Adrenal gland (tissue), 19 donors: ENCODE measurements at places on chromosomes 4 and X.
A peak's percentile ranks its signal among the peaks of the same experiment; 100 is the strongest.

DNA sequence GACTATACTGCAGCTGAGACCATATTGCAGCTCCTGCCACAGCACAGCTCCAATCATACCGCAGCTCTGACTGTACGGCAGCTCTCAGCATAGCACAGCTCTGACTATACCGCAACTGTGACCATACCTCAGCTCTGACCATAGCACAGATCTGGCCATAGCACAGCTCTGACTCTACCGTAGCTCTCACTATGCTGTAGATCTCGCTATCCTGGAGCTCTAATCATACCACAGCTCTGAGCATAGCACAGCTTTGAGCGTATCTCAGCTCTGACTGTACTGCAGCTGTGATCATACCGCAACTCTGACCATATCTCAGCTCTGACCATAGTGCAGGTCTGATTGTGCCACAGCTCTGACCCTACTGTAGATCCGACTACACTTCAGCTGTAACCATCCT lies 139.2 kb downstream of the ASMT start:
- H3K4me3 ChIP-seq = no peak overlapping the region
- no peak overlapping the region for H3K27ac ChIP-seq
- DNase-seq = no peak
- H3K36me3 ChIP-seq = no peaks in the 10 kb centered on the region

- no peak overlapping the region for H3K27ac ChIP-seq
- no peaks in the 10 kb centered on the region for H3K27me3 ChIP-seq
- no peak for DNase-seq
- no peak overlapping the region for H3K4me3 ChIP-seq
- H3K36me3 ChIP-seq = no peaks in the 10 kb centered on the region
Measured at GRCh38 chr4:47721485-47721884, 116.4 kb downstream of the CORIN start.

DNA sequence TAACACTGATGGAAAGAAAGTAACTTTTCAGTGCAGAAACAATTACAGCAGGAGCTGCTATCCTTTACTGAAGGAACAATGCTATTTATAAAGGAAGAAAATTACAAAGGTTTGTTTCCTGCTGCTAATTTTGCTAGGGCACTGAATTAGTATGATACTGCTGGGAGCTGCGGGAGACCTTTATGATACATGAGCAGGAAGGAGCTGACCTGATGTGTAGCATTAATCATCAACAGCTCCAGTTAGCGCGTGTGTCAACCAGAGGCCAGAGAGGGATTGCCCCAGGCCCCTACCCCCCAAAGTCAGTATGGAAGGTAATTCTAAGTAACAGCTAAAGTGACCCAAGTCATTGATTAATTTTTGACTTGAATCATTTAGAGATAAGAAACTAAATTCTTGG lies 728.9 kb downstream of the PCDH18 start:
- no peak for DNase-seq
- no peaks in the 10 kb centered on the region for H3K36me3 ChIP-seq
- no peak overlapping the region for H3K27ac ChIP-seq
- no peak overlapping the region for H3K4me3 ChIP-seq

DNA sequence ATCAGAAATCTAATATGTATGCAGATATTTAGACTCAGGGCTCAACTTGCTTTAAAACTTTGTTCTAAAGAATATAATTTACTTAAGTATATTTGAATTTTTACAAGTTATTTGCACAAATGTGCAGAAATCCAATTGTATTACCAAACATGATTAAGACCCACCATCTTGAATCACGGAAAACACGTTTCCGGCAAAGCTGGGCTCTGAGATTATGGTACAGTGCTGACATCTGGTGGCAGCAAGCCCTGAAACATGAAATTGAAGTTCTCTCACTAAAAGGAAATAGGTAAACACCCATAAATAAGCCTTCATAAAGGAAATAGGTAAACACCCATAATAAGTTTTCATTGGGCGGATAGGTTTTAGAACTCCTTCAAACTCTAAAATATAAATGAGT lies 98.3 kb upstream of the MAOA start:
- H3K4me1 ChIP-seq = no peaks in the 10 kb centered on the region
- H3K27ac ChIP-seq = no peak overlapping the region
- DNase-seq = peak; percentile 52
- H3K27me3 ChIP-seq = peaks cover 10% of the 10 kb centered on the region
- no peak overlapping the region for H3K4me3 ChIP-seq
- no peaks in the 10 kb centered on the region for H3K36me3 ChIP-seq

DNA sequence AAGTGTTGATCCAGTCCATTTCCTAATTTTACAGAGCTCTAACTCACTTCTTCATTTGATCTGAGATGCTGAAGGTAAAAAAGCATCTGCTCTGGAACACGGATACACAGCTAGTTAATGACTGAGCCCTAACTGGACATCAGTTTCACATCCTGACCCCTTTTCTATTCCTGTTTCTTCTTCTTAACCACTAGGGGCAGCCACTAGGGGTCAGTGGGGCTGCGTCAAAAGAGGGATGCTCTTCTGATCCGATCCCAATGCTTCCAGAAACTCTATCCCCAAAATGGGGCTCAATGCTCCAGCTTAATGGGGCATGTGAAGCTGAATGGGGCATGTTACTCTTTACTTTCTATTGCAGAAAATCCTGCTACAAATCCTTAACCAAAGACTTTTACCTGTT lies 33.4 kb upstream of the PHKA2 start:
- H3K4me1 ChIP-seq = no peaks in the 10 kb centered on the region
- peak; percentile 10 for DNase-seq
- no peak overlapping the region for H3K4me3 ChIP-seq
- no peaks in the 10 kb centered on the region for H3K36me3 ChIP-seq
- no peak overlapping the region for H3K27ac ChIP-seq

DNA sequence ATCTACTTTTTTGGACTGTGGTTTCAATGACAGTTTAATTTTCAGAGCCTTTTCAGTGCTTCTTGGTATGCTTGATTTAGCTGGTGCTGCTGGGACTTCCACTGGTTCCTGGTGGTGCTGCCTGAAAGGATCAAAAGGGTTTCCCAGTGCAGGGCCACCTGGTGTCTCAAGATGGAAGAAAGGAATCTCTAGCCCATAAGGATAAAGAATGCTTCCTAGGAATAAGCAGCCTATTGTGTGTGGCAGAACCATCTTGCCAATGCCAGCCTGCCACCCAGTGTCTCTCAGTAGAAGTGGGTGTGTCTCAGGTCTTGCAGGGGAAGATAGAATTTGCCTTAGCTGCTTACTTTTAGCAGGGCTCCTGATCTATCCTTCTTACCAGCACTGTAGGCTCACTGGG lies 15.0 kb upstream of the RAI2 start:
- no peak for DNase-seq
- H3K27ac ChIP-seq = no peak overlapping the region
- H3K27me3 ChIP-seq = peaks cover 23% of the 10 kb centered on the region

DNA sequence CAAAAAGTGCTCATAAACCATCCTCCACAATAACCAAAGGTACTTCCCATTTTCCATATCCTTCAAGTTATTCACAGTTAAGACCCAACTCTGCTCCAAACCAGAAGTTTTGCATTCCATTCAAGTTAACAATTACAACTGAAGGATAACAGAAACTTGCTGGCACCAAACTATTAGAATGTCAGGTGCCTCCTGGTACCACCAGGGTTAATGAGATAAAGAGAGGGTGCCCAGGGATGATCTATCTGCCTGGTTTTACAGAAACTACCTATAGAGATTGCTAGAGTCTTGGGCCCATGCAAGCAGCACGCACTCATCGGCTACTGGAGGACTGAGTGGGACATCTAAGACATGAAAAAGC lies 114.6 kb downstream of the RBM47 start:
- H3K4me3 ChIP-seq = no peak overlapping the region
- H3K27ac ChIP-seq = peak overlapping the region; percentile 19
- no peaks in the 10 kb centered on the region for H3K27me3 ChIP-seq
- H3K4me1 ChIP-seq = peaks cover 43% of the 10 kb centered on the region
- no peaks in the 10 kb centered on the region for H3K36me3 ChIP-seq

DNA sequence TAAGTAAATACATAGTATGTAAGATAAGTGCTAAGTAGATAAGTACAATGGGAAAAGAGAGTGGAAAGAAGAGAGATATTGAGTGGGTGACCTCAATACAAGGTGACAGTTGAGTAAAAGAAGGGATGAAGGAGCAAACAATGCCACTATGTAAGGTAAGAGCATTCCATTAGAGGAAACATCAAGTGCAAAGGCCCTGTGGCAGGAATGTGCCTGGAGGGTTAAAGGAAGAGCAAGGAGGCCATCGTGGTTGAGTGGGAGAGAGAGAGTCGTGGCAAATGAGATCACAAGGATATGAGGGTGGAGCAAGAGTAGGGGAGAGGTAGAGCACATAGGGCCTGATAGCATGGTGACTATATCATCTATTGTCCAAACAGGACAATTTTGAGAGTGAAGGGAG lies 13.4 kb downstream of the EDNRA start:
- H3K27ac ChIP-seq = no peak overlapping the region
- H3K27me3 ChIP-seq = no peaks in the 10 kb centered on the region
- no peak for DNase-seq
- no peaks in the 10 kb centered on the region for H3K4me1 ChIP-seq
- no peak overlapping the region for H3K4me3 ChIP-seq
- H3K36me3 ChIP-seq = no peaks in the 10 kb centered on the region

- H3K4me3 ChIP-seq = no peak overlapping the region
- H3K36me3 ChIP-seq = no peaks in the 10 kb centered on the region
- H3K27me3 ChIP-seq = no peaks in the 10 kb centered on the region
- no peaks in the 10 kb centered on the region for H3K4me1 ChIP-seq
- no peak overlapping the region for H3K27ac ChIP-seq
Measured at GRCh38 chr4:121057466-121057922, 14.8 kb downstream of the NDNF start.

DNA sequence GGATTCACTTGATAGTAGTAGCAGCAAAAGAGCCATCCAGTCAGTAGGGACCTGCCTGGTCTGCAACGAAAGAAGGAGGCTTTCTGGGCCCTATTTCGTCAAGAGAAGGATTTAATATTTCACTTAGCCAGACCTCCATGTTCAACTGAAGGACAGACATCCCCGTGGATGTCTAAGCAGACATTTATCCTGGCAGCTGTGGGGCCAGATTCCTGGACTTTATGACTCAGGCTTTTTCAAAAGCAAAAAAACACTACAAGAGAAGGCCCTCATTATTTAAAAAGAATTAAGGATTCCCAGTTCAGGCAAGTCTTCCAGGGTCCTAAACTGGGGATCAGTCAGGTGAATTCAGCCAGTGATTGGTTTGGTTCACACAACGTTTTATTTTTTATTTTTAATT lies 88.5 kb upstream of the TSPAN5 start:
- no peaks in the 10 kb centered on the region for H3K4me1 ChIP-seq
- no peaks in the 10 kb centered on the region for H3K36me3 ChIP-seq
- DNase-seq = no peak
- H3K27ac ChIP-seq = no peak overlapping the region
- no peak overlapping the region for H3K4me3 ChIP-seq

DNA sequence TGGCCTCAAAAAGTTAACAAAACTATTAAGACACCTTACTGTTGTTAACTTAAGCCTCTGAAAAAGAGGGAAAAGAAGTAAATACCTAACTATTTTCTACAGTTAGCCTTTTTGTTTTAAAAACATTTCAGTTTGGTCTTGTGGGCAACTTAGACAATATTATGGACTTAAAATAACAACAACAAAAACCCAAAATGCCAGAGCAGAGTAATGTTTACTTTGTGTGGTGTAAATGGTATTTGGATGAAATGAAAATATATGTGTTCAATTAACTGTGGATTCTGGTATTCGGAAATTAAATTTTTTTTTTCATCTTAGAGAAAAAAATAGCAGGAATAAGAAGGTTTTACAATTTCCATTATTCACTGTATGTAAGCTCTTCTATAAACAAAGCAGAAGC lies 79.6 kb upstream of the NPNT start:
- no peak for DNase-seq
- no peak overlapping the region for H3K27ac ChIP-seq
- no peaks in the 10 kb centered on the region for H3K4me1 ChIP-seq
- no peaks in the 10 kb centered on the region for H3K27me3 ChIP-seq
- H3K4me3 ChIP-seq = no peak overlapping the region
